Left cardiac atrium (tissue), 4 donors: ENCODE measurements at places on chromosomes 16 and 17. TPM values are rescaled to one million over a fixed set of nuclear protein-coding genes. Genes with fewer than 3 reads are reported as not detected.

The THUMPD1 gene
- total RNA-seq, result 20.3 TPM

The OSGIN1 gene
- 8.3 TPM for total RNA-seq

DNA sequence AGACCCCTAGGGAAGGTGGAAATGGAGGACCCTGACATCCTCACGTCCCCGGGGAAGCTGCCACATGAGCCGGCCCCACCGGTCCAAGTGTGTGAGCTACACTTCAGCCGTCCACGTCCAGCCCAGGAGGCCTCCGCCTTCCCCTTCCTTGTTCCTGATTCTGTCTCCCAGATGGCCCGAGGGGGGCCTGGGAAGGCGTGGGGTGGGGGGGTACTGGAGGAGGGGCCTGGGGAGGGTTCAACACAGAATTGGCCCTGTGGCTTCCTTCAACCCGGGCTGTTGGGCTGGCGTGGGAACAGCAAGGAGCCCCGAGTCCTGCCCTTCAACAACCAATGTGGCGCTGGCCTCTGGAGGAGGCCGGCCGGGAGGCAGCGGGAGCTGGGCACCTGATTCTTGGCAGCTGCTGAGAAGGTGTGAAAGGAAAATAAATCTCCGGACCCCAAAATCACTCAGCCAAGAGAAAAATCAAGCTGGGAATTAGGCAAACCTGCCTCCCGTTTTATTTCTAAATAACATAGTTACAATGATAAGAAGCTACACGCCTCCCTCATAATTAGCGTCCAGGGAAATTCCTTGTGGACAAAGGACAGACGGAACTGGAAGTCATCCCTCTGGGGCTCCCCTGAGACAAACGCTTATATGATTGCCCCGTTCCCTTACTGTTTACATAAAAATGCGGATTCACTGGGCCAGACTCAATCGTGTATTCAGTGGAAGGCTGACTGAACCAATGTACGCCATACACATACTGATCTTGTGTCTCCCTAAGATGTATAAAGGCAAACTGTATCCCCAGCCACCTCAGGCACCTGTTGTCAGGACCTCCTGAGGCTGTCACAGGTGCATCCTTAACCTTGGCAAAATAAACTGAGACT is 1.8 kb upstream of the APRT start:
- no peak for DNase-seq

- DNase-seq, result no peak
Measured at GRCh38 chr16:85541980-85542900, 70.9 kb upstream of the GSE1 start.

DNA sequence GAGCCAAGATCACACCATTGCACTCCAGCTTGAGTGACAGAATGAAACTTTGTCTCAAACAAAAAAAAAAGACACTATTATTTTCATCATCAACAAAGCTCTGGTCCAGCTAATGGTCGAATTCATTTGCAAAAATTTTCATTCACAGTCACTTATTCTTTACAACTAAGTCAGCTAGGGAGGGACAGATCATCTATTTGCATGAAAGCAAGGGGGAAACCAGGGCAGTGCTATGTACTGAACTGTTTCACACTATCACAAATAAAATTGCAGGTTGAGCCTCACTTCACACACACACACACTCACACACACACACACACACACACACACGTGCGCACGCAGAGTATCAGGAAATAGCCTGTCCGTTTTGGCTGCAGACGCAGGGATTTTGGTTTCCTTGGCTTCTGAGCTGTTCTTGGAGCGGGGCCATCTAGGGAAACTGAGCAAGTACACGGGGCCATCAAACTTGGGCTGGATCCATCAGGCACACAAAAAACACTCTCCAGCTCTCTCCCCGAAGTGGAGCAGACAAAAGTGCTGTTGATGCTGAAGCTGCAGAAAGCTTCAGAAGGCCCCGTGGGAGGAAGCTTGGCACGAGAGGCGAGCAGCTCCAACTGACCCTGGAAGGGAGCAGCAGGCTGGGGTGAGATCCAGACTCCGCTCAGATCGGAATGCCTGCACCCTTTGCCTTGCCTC is 44.3 kb upstream of the HELZ start:
- DNase-seq, result peak; percentile 87

The DRC3 gene
- 2.0 TPM for total RNA-seq

DNA sequence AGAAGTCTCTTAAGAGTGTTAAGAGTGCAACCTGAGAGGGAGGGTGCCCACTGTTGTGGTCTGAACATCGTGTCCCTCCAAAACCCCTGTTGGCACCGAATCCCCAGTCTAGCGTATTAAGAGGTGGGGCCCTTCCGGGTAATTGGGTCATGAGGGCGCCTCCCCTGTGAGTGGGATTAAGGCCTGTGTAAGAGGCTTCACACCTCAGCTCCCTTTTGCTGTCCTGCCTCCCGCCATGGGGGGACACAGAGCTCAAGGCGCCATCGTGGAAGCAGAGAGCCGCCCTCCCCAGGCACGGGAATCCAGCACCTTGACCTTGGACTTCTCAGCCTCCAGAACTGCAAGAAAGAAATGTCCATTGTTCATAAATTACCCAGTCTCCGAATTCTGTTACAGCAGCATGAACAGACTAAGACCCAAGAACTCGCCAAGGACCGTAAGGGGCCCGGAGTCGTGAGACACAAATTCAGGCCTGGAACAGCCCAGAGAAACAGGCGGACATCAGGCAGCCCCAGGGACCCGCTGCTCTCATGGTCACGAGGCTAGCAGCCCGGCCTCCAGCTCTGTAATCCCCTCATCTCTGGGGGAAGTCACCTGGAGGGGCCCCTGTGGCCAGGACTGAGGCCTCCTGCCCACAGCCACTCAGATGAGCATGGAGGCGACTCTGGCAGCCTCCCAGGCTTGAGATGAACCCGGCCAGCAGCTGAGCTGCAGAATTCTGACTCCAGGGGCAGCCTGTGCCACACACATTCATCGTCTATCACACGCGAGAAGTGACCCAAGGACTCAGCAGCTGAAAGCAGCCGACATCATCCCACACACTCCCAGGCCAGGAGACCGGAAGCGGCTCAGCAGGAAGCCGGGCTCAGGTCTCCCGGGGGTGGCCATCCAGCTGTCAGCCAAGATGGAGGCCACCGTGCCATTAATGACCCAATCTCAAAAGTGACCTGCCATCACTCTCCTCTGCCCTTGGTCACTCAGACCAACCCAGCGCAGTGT is 12.8 kb upstream of the CHMP6 start:
- DNase-seq, result no peak

The PGAP6 gene
- total RNA-seq, result 33.5 TPM

GRCh38 chr16:4625560-4626159 is 1.0 kb downstream of the MGRN1 start:
- no peak for DNase-seq
